ENCODE measurements at places on chromosomes 4 and X. TPM values are rescaled to one million over a fixed set of nuclear protein-coding genes. Genes with fewer than 3 reads are reported as not detected.

GRCh38 chrX:150063674-150064073, 125.4 kb upstream of the EOLA2 start:
- DNase-seq: no peak

DNA sequence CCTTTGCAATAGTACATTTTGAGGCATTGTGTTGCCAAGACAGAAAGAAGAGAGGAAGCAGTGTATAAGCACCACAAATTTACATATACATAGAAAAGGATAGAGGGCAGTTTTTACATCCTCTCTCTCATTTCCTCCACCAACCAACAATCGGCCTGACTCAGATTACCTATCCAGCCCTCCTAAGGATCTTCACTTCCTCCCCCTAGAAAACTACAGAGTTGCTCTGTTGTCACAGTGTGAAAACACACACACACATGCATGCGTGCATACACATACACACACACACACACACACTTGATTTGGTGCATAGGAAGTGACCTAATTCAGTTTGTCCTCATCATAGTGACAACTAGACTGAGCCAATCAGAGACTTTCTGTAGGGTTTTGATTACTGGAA, 98.8 kb upstream of the SPRY1 start:
- no peak for DNase-seq

DNA sequence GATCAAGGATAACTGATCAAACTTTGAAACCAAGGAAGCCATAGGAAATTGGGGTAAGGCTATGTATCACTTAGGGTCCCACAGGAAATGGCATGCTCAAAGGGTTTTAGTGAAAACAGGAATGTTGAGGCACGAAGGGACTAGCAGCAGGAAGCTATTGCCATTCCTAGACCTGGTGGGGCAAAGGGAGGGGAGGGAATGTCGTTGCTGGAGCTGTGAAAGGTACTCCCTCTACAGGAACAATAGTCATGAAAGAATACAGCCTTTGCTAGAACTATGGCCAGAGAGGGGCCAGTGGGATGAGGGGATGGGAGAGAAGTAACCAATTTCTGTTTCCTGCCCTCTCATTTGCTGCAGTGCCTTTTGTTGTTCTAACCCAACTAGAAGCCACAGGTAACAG, 11.9 kb downstream of the REPS2 start:
- no peak for DNase-seq

The RUFY3 gene
- total RNA-seq: 43.2 TPM

The REELD1 gene
- under 0.01 TPM for total RNA-seq

- no peak for DNase-seq
Measured at GRCh38 chr4:3783693-3784306, 17.6 kb downstream of the ADRA2C start.

GRCh38 chr4:106116025-106116424, 200.0 kb downstream of the TBCK start:
- no peak for DNase-seq

GRCh38 chr4:42385516-42385915, 11.8 kb upstream of the SHISA3 start:
- no peak for DNase-seq

DNA sequence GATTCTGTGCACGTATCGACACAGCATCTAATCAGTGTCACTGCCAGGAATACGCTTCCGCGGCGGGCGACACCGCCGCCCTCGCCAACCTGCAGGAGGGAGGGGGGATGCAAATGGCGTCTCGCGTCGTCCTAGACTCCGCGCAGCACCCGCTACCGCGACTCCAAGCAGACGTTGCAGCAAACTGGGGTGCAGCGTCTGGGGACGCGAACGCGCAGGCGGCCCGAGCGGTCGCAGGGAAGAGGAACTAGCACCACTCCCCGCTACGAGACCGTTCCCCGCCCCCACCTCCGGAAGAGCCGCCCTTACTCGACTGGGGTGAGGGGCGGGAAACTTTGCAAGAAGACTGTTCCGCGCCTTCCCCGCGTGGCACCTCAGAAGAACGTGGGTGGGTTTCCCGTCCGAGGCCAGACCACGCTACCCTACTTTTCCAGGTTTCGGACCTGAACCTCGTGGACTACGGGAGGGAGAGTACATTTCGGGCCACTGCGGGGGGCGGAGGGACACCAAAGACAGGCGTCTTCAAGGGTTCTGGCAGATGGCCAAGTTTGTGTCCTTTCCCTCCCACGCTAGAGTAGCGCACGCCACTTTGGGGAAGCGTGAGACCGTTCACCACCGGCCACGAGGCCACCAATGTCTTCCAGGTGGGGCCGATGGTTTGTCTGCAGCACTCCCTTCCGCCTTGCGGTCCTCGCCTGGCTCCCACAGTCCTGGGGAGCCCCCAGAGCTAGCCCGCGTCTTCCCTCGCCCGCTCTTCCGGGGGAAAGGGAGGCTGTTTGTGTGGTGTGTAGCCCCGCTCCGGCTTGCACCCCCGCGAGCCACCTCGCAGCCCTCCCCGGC, 78.0 kb upstream of the BCOR start:
- no peak for DNase-seq

The PAK3 gene
- total RNA-seq: not detected

DNA sequence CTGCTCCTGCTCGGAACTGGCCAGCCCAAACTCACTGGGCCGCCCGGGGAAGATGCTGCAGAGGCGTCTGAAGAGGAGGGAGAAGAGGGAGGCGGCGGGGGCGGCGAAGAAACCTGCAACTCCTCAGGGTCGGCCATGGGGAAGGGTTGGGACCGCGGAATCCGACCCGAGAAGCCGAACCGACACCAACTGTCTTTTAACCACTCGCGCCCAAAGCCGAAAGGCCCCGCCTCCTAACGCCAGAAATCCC, at the start of gene C4orf46:
Gene C4orf46, minus strand, starts transcription at position 223 of the 250 bp plus-strand sequence. Its CDS starts 86 bp downstream, at position 137.
- DNase-seq: no peak

The TXLNG gene
- total RNA-seq: 11.6 TPM

DNA sequence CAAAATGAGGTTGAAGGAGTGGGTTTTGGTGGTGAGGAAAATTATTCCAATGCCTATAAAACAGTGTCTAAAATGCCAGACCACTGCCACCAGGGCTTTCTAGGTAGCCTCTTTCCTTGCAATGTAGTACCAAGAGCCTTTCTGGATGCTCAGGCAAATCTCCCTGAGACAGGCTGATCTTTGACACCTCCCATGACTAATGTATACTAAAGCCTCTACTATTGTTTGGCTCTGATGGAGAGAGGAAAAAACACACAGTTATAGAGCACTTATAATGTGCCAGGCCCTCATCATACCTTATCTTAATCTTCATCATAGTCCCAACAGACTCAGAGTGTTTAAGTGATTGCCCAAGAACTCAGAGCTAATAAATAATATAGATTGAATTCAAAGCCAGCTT, 5.8 kb downstream of the MTMR8 start:
- no peak for DNase-seq

- peak; percentile 52 for DNase-seq
Measured at GRCh38 chr4:38560768-38561558, 103.0 kb upstream of the KLF3 start.

DNA sequence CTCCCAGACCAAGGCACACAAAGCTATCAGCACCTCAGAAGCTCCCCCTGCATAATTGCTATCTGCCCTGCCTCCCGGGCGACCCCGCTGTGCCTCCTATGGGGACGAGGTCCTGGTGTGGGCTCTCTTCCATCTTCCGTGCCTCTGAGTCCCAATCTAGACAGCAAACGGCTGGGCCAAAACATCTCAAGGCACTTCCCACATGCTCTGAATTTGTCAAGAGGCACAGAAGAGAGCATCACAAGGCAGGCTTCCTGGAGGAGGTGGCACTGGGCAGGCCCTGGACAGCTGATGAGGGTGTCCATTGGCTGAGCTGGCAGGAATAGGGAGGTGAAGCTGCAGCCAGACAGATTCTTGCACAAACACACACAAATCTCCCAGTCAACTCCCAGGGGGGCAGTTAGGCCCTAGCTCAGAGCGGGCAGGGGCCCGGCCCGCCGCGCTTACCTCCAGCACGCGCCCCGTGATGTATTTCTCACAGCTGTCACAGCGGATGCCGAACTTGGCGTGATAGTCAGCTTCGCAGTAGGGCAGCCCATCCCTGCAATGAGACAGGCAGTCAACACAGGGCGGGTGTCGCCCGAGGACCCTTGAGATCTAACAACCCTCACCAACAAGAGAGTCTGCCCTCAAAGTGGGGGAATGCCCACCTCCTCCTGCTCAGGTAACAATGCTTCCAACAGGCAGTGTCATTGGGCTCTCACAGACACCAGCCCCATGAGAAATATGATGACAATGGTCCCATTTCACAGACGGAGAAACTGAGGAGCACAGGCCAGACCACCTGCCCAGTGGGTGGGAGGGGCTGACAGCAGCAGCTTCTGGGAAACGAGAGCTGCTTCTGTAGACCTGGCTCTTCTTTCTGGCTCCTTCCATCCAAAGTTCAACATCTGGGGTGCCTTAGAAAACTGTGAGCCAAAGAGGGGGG, 81.2 kb downstream of the ABLIM2 start:
- DNase-seq: no peak

- peak; percentile 1 for DNase-seq
Measured at GRCh38 chrX:94524867-94525266, 850.9 kb downstream of the FAM133A start.

- DNase-seq: peak; percentile 83
Measured at GRCh38 chr4:86233681-86234080, 126.2 kb downstream of the MAPK10 start.

GRCh38 chrX:70254909-70255308, 5.1 kb downstream of the P2RY4 start:
- peak; percentile 8 for DNase-seq

DNA sequence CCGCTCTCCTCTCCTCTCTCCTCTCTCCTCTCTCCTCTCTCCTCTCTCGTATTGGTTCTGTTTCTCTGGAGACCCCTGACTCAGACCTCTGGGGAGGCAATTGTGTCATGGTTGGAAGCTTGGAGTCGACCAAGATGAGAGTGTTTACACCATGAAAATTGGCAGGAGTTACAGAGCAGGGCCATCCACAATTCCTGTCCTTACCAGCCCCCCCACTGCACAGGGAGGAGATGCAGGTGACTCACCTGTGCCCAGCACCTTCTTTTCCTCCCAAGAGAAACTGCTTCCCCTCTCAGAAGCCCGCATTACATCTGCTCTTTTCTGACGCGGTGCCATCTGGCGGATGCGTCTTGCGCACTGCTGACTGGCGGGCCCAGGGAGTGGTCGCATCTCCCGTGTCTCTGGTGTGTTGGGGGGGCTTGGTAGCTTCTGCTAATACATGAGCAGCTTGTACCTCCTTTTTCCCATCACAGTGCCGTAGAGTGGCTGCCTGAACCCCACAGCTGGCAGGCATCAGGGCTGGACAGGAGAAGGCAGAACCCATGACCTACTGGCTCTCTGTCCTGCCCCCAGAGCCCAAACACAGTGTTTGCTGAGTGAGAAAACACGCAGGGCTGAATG, 31.4 kb upstream of the GPR78 start:
- DNase-seq: no peak

- no peak for DNase-seq
Measured at GRCh38 chrX:13824746-13825145, 7.9 kb upstream of the GPM6B start.

The BMX gene
- not detected for total RNA-seq

GRCh38 chrX:19174401-19175025, 52.2 kb upstream of the ADGRG2 start:
- DNase-seq: peak; percentile 82

The ELF2 gene
- total RNA-seq: 27.1 TPM

DNA sequence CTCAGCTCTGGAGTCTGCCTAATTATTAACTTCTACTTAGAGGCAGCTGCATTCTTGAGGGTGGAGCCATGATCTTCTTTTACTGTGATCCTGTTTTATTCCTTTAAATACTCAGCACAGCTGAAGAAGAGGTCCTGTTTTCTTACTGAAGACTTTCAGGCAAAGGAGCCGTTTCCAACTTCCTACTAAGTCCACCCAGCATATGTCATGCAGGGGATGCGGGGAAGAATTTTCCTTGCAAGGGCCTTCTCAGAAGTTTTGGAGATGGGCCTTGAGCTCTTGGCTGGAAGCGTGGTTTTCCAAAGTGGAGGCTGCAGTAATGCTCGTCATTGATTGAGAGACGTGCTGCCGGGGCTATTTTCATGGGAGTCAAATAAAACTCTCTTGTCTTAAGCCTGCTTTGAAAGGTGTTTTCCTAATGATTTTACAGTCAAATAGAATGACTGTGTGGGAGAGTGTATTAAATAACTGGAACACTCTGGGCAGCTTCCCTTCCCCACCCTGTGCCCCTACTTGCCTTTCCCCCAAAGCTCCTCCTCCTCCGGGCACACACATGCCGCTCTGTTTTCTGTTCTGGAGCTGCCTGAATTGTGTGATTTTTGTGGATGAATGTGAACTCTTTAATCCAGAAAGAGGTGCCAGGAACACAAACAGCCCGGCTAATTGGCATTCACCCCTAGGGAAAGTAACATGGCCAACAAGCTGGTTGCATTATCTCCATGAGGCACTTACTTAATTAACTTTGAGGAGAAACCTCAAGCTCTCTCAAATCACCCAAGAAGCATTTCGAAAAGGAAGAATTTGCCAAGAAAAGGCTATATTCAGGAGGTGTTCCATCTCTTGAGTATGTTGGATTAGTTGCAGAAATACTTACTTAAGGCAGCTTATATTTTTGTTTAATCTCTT, 28.1 kb downstream of the FGF2 start:
- DNase-seq: peak; percentile 11

DNA sequence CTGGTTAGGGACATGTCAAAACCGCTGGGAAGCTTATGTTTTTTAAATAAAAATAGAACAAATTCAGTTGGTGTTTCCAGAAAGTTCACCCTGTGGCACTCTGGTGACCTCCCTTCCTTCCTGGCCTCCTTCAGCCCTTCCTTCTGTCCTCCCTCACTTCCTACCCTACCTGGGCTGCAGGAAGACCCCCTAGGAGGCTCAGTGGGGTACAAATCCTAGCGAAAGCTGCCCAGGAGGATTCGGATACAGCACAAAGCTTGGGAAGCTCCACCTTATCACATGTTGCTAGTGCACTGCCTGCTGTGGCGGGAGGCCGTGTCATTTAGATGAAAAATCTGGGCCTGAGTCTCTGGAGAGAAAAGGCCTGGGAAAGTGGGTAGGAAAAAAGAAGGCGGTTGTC, 60.5 kb downstream of the FHDC1 start:
- DNase-seq: no peak

The ANKRD17 gene
- 41.9 TPM for total RNA-seq

The COX7B2 gene
- not detected for total RNA-seq

- DNase-seq: no peak
Measured at GRCh38 chr4:26462874-26463273, 27.4 kb downstream of the CCKAR start.

The PLK4 gene
- total RNA-seq: 1.7 TPM

The USP51 gene
- 0.13 TPM for total RNA-seq

GRCh38 chr4:183443655-183444213, 702 bp upstream of the CDKN2AIP start:
- DNase-seq: peak; percentile 36

DNA sequence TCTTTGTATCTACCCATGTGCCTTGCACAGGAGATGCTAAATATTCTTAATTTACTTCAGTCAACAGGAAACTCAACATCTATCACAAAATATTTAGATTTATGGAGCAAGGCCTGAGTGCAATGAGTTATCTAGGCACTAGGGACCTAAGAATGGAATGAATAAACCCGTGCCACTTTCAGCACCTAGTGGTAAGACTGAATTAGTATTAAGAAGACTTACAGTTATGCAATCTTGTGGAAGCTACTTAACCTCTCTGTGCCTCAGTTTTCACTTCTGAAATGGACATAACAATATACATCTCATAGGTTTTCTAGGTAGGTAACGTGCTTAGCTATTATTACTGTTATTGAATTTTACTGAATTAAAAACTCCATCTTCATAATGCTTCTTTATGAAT, 144.6 kb upstream of the MAP3K15 start:
- no peak for DNase-seq

GRCh38 chr4:143025081-143025704, 159.5 kb upstream of the USP38 start:
- peak; percentile 57 for DNase-seq

The HDX gene
- total RNA-seq: 1.6 TPM

The GPC4 gene
- 0.26 TPM for total RNA-seq

The HPGDS gene
- total RNA-seq: not detected

The AFM gene
- total RNA-seq: not detected

- DNase-seq: peak; percentile 76
Measured at GRCh38 chr4:60216752-60217151, 983.4 kb upstream of the ADGRL3 start.

Data from bronchial epithelial cell (primary cell).